ENCODE measurements at places on chromosomes 12 and 14.
A peak's percentile ranks its signal among the peaks of the same experiment; 100 is the strongest.

DNA sequence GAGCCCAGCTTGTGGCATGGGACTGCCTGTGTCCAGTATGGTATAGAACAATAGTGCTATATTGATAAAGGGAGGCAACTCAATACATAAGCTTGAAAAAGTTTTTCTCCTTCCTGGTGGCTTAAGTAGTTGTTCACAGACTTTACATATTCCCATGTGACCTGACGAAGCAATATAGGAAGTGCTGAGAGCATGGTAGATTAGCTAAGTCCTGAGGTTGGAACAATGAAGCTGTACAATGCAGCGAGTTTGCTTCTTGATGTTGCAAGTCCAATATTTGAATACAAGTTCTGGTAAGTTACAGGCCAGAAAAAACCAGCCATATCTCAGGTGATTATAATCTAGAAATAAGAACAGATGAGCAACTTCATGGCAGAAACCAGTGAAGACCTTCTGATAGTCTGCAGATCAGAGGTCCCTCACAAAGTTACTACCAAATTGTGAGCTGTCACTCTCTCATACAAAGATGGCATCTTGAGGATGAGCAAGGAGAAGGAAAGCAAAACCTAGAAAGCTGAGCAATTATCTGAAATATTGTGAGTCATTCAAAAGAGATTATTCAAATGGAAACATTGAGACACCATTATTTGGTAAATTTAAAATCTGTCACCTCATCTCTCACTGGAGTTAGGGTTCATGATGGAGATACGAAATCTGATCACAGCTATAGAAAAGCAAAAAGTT, 72.9 kb upstream of the BTG1 start:
- DNase-seq = peak; percentile 82

GRCh38 chr14:99255621-99256482, 16.1 kb downstream of the BCL11B start:
- no peak for DNase-seq

DNA sequence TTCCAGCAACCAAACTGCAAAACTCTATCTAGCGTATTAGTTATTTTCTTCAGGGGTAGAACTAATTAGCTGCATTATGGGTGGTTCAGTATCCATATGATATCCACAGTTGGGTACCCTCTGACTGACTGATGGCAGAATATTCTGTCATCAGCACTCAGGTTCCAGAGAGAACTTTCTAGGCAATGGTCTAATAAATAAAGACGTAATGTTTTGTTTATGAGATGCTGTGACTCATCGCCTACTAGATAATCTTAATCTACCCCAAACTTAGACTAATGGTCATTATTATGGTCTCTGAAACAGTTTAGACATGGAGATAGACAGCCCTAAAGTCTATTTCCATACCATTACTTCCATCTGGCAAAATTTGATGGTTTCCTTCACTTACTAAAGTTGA, 220.1 kb downstream of the MED13L start:
- no peak for DNase-seq

- DNase-seq = peak; percentile 54
Observed at GRCh38 chr12:97960741-97961608, 498.4 kb downstream of the RMST start.

Measured in NB4 (cell line).